Placental pericyte (primary cell): ENCODE measurements at places on chromosomes 11 and 22. TPM values are rescaled to one million over a fixed set of nuclear protein-coding genes. Genes with fewer than 3 reads are reported as not detected.

The SMC1B gene
- total RNA-seq: not detected in 2 replicates

The DRG1 gene
- total RNA-seq: 82.5 and 97.6 TPM in 2 replicates

The OR51F2 gene
- not detected in 2 replicates for total RNA-seq

The EEF1G gene
- 914 and 1,622 TPM in 2 replicates for total RNA-seq

The TIMM10 gene
- total RNA-seq: 22.1 and 27.9 TPM in 2 replicates
